ENCODE measurements at places on chromosomes 5 and 9.

- no peak for DNase-seq
These were observed 18.5 kb downstream of the TBC1D2 start for GRCh38 chr9:98236901-98237487.

GRCh38 chr5:75547812-75548211 is 36.1 kb downstream of the POLK start:
- no peak for DNase-seq

DNA sequence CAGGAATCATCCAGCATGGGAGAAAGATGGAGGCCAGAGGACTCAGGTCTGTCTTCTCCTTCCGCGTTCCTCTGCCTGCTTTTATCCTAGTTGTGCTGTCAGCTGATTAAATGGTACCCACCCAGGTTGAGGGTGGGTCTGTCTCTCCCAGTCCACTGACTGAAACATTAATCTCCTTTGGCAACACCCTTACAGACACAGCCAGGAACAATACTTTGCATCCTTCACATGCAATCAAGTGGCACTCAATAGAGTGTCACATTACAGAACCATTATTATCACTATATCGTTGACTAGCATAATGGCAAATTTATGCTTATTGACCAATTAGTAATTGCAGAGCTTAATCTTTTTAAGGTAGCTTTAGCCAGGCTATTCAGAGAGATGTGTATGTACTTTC is 64.8 kb downstream of the UNC13B start:
- DNase-seq: no peak

GRCh38 chr5:153096381-153096780 is 394.1 kb upstream of the GRIA1 start:
- no peak for DNase-seq

GRCh38 chr5:146165903-146166302 is 16.5 kb downstream of the LARS1 start:
- DNase-seq: no peak

Data from breast epithelium (tissue), 4 donors.